ENCODE measurements at places on chromosomes 7 and 10.

- no peak overlapping the region for H3K4me3 ChIP-seq
- H3K27ac ChIP-seq, result no peak overlapping the region
- DNase-seq, result no peak
- H3K4me1 ChIP-seq, result peaks cover 4% of the 10 kb centered on the region
- no peaks in the 10 kb centered on the region for H3K27me3 ChIP-seq
Measured at GRCh38 chr7:66460921-66461361, 167.7 kb upstream of the KCTD7 start.

GRCh38 chr10:70834441-70835151 lies 18.8 kb downstream of the SGPL1 start:
- H3K4me3 ChIP-seq, result peak overlapping the region; percentile 22
- DNase-seq, result no peak
- H3K27me3 ChIP-seq, result no peaks in the 10 kb centered on the region
- H3K36me3 ChIP-seq, result no peaks in the 10 kb centered on the region
- peaks cover 56% of the 10 kb centered on the region for H3K4me1 ChIP-seq

- H3K4me3 ChIP-seq, result no peak overlapping the region
- no peak for DNase-seq
- H3K27ac ChIP-seq, result no peak overlapping the region
- H3K27me3 ChIP-seq, result no peaks in the 10 kb centered on the region
- H3K4me1 ChIP-seq, result no peaks in the 10 kb centered on the region
- peaks cover 8% of the 10 kb centered on the region for H3K36me3 ChIP-seq
Measured at GRCh38 chr10:121880895-121881294, 46.9 kb downstream of the ATE1 start.

- no peaks in the 10 kb centered on the region for H3K36me3 ChIP-seq
- no peaks in the 10 kb centered on the region for H3K27me3 ChIP-seq
- H3K4me1 ChIP-seq, result peaks cover 25% of the 10 kb centered on the region
- no peak overlapping the region for H3K27ac ChIP-seq
- no peak overlapping the region for H3K4me3 ChIP-seq
Measured at GRCh38 chr7:77331938-77332695, 84.0 kb downstream of the GSAP start.

GRCh38 chr7:1814089-1814811 lies 144.2 kb downstream of the ELFN1 start:
- no peak overlapping the region for H3K4me3 ChIP-seq
- no peak overlapping the region for H3K27ac ChIP-seq
- H3K36me3 ChIP-seq, result no peaks in the 10 kb centered on the region
- no peaks in the 10 kb centered on the region for H3K27me3 ChIP-seq
- no peak for DNase-seq

- peak overlapping the region; percentile 99 for H3K4me3 ChIP-seq
- peaks cover 25% of the 10 kb centered on the region for H3K4me1 ChIP-seq
- peak overlapping the region; percentile 93 for H3K27ac ChIP-seq
- DNase-seq, result no peak
- H3K27me3 ChIP-seq, result no peaks in the 10 kb centered on the region
- no peaks in the 10 kb centered on the region for H3K36me3 ChIP-seq
Measured at GRCh38 chr7:5419539-5420066, 4.0 kb downstream of the TNRC18 start.

DNA sequence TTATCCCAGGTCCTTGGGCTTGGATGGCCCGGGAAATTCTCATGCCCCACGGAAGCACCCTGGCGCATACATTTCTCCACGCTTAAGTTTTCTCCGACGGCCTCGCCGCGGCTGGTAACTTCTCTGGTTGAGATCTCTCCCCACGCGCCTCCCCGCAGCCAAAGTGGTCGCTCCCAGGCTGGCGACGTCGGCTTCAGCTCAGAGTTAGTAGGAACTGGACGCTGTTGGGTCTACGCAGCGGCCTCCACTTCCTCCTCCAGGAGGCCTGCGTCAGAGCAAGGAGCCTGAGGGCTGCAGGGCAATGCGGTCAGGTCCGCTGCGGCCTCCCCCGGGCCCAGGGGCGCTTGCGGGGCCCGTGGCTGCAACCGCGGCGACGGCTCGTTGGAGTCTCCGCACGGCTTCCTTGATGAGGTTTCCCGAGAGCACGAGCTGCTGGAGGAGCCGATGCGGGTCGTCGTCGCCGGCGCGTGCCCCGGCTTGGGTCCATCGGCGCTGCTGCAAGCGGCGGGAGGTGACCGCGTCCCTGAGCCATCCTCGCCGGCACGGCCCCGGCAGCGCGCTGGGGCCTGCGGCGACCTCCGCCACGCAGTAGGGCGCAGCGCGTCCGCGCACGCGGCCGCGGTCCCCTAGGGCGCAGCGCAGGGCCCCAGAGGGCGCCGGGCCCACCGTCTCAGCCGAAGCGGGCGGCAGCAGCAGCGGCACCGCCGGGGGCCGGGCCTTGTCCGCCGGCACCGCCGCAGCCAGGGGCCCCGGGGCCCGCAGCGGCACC lies 744 bp downstream of the FRAT2 start:
- peaks cover 11% of the 10 kb centered on the region for H3K4me1 ChIP-seq
- peak overlapping the region; percentile 72 for H3K4me3 ChIP-seq
- peaks cover 29% of the 10 kb centered on the region for H3K27me3 ChIP-seq
- peak overlapping the region; percentile 98 for H3K27ac ChIP-seq

GRCh38 chr10:86046845-86047460 lies 319.6 kb downstream of the GRID1 start:
- no peak for DNase-seq
- H3K27ac ChIP-seq, result no peak overlapping the region
- no peaks in the 10 kb centered on the region for H3K36me3 ChIP-seq
- H3K4me1 ChIP-seq, result no peaks in the 10 kb centered on the region
- no peak overlapping the region for H3K4me3 ChIP-seq

GRCh38 chr7:87858417-87859100 lies 17.6 kb downstream of the SLC25A40 start:
- H3K4me3 ChIP-seq, result no peak overlapping the region
- no peak for DNase-seq
- no peaks in the 10 kb centered on the region for H3K27me3 ChIP-seq
- H3K4me1 ChIP-seq, result no peaks in the 10 kb centered on the region
- no peak overlapping the region for H3K27ac ChIP-seq

Data from astrocyte (in vitro differentiated cells and primary cell).